Aorta (tissue), 5 donors: ENCODE measurements at places on chromosomes 1 and 21.

DNA sequence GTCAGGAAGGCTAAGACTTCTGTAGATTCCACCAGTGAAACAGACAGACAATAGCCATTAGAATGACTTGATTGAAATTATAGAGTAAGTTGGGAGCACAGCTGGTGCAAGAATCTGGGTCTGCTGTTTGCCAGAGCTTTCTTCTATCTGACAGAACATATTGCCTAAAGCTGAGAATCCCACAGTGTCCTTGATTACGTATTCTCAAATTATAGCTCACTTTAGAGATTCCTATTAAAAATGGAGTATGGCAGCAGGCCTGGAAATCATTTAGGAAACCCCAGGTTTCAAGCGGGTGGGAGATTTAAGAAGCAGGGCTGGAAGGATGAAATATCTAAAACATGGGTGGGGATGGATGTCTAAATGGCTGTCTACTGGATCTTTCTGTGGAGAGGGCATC lies 639.7 kb upstream of the CXADR start:
- DNase-seq: no peak

GRCh38 chr21:37623183-37623582 lies 256.6 kb downstream of the DYRK1A start:
- no peak for DNase-seq

DNA sequence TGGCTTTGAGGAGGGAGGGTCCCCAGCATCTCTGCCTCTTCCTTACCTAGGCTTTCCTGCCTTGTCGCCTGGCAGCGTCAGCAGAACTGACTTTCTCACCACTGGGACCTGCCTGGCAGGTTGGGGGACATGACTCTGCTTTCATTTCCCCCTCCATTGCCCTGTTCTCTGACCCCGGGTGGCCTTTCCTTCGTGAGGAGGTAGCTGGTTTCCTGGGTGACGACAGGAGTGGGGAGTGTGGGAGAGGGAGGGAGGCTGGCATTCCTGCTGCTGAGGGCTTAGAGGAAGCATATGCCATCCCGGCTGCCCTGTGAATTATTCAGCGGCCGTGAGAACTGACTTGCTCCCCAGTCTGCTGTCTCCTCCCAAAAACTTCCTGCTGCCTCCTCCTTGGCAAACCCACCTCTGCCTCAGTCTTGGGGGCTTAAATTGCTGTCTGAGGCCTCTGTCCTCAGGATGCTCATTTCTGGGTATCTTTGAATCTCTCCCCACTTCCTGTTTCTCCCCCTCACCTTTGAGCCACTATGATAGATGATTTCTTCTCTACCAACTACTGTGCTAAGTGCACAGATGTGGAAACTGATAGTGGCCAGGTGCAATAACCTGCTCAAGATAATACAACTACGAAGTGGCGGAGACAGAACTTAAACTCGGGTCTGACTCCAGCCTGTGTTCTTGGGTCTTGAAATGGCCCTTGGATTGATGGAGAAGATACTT lies 182.0 kb upstream of the CSF3R start:
- DNase-seq: peak; percentile 23

GRCh38 chr1:181777812-181778211 lies 283.7 kb downstream of the ZNF648 start:
- DNase-seq: no peak
